Stimulated activated CD8-positive, alpha-beta memory T cell treated with anti-CD3 and anti-CD28 coated beads, Interleukin-4, amount 100 ng/mL, for 1 hour (primary cell): ENCODE measurements at places on chromosomes 3 and 15.

DNA sequence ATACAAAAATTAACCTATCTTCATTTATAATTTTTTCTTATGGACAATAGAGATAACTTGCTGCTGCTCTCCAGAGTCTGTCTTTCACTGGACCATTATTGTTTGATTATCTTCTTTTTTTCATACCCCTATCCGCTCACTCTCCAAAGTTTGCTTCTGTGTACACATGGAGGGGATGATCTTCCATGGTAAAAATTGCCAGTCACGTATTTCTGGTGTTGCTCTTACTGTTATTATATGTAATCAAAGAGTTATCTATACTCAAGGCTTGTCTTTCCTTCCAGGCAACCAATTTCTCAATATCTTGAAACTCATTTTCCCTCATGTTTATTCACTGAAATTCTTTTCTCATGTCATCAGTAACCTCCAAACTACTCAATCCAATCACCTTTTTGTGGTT is 817.8 kb upstream of the NECTIN3 start:
- DNase-seq: no peak

GRCh38 chr15:71050461-71050860 is 64.8 kb upstream of the THSD4 start:
- no peak for DNase-seq

GRCh38 chr3:23663246-23663645 is 142.5 kb upstream of the UBE2E1 start:
- no peak for DNase-seq

DNA sequence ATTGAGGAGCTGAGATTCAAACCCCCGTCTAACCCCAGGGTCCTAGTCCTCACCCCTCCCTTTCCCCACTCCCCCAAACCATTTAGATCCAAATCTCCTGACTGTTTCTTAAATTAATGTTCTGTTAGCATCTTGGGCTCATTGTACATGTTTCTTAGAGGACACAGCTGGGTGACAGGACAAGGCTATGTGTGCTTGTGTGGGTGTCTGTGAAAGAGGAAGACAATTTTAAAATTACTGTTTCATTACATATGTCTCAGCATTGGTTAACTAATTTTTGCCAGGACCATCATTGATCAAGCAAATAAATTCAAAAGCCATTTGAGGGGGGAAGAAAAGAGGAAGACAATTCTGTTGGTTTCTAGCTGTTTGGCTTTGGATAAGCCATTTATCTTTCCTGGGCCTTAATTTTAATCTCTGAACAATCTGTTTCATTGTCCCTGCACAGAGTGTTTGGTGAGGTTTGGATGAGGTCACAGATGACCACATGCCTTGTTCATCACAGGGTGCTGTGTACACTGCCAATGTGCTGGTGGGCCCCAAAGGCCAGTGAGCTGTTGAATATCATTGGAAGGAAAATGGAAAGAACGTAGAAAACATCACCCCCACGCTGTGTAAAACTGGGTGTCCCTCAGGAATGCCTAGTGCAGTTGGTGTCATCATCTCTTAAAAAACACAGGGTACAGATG is 51.9 kb downstream of the RPLP1 start:
- no peak for DNase-seq

- DNase-seq: no peak
These were observed 16.9 kb downstream of the RBM15B start for GRCh38 chr3:51408021-51408420.

DNA sequence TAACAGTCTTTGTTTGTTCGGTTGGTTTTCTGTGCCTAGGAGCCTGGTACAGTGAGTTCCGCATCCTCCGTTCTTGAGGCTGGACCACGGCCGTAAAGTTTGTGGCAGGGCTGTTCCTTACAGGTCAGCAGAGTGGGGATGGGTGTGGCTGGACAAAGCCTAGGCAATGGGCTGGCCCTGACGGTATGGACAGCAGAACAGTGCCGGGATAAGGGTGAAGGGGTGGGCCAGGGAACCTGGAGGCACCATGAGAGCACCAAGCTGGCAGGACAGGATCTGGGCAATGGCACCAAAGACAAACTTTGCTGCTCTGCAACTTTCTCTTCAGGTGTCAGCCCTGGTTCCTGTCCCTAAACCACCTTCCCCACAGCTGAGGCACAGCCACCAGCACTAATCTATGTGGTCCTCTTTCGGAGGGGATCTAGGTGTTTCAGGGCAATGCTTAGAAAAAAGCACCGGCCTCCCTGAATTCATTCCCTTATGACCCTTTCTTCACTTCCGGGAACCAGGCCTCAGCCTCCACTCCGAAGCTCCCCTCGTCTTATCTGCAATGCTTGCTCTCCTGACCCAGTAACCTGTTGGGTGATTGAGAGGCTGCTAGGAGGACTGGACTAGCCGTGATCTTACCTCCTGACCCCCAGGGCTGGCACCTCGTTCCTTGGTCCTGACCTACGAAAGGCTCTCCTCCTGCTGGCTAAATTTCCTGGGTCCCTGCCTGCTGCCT is 54.4 kb downstream of the KLHL6 start:
- DNase-seq: no peak

DNA sequence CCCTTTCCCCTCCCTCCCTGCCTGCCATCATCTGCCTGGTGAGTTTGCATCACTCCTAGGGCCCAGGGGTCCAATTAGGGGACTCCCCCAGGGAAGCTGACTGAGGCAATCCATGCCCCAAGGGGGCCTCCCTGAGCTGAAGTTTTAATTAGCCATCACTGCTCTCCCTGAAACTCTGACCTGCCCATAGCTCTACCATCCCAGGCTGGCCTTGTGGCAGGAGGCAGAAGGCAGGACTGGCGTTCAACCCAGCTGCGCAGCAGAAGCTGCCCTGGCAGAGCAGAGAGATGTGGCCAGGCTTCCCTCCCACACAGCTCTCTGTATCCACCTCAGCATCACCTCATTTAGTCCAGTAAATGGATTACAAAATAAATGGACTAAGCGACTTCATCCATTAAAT is 7.7 kb upstream of the C15orf39 start:
- no peak for DNase-seq

DNA sequence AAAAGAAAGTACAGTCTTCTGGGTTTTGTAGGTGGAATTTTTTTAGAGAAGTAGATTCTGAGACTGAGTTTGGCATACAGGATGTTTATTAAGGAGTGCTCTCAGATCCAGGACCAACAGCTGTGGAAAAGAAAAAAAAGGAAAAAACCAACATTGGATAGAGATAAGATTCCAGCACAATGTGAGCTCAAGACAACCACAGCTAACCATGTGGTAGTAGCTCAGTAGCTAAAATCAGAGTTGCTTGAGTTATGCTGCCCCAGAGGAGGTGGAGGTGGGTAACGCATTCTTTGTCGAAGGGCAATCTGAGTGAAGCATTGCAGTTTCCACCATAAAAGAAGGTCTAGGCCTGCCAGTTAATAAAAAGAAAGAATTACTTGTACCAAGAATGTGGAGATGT is 904.3 kb downstream of the NSUN3 start:
- no peak for DNase-seq

- DNase-seq: peak; percentile 15
These were observed 5.8 kb upstream of the TOPAZ1 start for GRCh38 chr3:44235604-44236484.

GRCh38 chr15:68303560-68304436 is 26.3 kb downstream of the FEM1B start:
- no peak for DNase-seq

DNA sequence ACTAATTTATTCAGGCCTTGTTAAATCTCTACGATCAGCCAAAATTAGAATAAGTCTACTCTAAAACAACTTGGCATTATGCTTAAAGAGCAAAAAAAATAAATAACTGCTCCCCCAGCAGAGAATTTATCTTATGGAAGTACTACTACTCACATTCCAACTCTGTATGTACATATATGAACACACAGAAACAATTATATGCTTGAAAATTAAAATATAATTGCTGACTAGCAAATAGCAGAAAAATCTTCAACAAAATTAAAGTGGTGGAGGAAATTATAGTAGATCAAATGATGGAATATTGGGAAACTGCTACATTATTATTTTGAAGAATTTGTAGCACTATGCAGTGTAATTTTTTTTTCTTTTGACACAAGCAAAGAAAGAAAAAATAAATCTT is 580.9 kb downstream of the MECOM start:
- DNase-seq: no peak

DNA sequence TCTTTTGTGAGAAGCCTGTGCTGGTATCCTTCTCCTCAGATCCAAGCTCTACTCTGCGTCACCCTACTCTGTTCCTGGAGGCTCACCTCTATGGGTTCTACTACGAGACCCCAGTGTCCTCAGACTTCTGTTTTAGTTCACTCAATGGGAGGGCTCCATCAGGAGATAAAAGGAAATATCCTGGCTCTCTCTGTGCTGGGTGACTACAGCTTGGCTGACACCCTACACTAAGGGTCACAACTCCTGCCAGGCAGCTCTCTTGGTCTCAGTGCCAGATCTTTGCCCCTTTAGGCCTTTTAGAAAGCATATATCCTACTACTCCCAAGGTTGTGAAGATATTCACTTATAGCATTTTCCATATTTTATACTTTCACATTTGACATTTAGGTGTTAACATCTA is 46.5 kb downstream of the SPG11 start:
- DNase-seq: no peak

DNA sequence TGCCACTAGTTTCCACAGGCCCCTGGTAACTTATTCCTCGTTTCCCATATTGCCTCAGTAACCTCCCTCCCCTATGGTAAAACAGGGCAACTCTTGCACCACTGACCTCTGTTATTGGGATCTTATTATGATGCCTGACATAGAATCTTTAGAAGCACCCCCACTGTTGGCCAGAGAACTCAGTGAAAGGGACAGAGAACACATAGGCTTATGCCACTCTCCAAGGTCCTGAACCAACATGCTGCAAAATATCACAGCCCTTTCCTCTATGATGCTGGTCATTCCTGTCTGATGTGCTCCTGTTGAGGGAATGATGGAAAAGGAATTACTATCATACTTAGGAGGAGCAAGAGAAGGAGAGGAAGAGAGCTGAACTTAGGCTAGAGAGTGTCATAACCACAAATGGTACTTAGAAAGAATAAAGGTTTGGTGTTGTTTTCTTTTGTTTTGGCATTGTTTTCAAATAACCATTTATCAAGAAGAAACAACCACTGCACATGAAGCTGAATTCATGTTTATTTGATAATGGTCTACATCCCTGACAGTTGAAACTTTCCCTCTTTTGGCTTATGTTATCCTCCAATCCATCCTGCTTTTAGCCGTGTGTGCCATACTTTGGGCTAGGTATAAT is 330.2 kb downstream of the EPHB1 start:
- no peak for DNase-seq

DNA sequence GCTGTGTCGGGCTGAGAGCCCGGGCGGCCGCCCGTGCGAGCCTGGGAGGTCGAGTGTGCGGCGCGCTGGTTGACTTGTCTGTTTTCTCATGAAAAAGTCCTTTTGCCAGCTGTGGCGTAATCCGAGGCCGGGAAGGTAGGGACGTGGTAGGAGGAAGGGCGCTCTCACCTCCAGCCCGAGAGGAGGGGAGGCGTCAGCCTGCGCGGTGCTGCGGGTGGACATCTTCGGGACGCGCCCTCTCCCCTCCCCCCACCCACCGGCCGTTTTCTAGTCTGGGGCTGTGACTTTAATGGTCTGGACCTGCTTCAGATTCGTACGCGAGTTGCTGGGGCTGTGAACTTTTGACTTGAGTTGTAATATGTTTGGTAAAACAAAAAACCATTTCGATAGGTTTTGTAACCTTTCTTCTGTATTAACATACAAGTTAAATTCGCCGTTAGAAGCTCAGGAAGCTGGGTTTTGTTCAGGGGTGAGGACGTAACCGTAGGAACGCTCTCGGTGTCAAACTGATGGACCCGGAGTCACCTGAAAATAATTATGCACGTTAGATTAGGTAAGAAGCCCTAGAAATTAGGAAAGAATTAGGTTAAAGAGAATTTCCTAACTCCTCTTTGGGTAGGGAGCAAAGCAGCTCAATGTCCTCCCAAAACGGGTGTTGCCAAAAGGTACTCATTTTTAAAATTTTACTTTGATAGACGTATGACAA is 762 bp downstream of the NCK1 start:
- peak; percentile 3 for DNase-seq

GRCh38 chr15:23857028-23857641 is 170.0 kb upstream of the NDN start:
- DNase-seq: no peak

- DNase-seq: no peak
These were observed 630.8 kb upstream of the GBE1 start for GRCh38 chr3:82392203-82392775.

DNA sequence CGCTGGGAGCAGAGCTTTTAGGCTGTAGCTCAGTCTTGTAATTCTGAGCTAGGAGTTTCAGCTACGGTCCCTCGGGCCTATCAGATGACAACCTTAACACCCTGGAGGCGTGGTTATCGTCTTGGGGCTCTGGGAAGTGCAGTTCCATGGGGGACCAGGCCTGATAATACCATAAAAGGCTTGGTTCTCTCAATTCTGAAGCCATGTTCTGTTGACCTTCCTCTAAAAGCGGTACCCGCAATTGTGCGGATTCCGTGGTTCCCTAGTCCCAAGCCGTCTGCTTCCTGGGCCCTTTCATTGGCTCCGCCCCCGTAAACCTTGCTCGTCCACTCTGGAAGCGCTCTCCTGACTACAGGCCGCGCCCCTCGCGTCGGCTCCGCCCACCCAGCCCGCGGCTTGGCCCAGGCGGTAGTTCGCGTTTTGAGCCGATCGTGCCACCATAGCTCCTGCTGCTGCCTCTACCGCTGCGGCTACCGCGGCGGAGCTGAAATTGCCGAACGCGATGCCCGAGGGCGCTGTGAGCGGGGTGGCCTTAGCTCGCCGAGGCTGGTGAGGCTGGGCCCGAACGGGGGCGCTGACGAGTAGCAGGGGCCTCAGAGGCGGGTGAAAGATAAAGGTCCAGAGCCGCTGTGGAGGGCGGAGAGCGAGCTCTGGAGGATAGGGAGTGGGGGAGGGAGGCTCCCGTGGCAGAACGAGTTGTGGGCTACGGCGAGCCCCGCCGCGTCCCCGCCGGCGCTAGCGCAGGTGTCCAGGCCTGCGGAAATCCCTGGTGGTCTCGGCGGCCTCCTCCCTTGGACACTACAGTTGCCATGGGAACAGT is at the start of gene MAPKBP1:
MAPKBP1 (plus strand) TSS at position 423 of the 820 bp plus-strand sequence. CDS start 792 bp downstream, outside the sequence.
- peak; percentile 92 for DNase-seq

GRCh38 chr15:95025924-95026728 is 794.8 kb downstream of the MCTP2 start:
- DNase-seq: no peak

DNA sequence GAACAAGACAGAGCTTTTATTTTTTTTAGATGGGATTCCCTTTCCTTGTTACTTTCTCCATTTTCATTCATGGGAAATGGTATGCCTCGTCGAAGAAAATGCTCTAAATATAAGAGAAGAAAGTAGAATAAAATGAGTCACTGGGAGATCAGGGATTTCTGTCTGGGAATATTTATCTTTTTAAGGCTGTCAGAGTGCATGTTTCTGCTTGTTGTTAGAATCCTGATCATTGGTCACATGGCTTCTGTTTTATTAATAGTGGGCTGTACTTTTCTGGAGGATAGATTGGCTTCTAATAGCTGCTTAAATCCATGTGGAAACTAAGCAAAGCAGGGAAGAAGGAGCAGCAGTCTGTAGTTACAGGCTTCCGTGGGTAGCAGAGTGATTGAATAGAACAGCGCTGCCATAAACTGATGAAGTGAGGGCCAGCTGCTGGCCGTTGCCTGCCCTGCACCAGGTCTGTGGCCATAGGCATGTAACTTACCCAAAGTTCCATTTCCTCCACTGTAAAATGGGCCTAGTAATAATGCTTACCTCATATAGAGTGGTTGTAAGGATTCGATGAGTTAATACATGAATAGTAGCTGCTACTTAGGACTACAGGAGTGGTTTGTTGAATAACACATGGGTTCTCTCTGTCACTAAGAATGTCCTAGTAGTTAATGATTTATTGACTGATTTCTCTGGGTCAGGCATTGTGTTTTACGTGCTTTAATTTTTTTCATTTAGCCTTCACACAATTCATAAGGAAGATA is 289.9 kb downstream of the SATB1 start:
- DNase-seq: no peak
